ENCODE measurements at places on chromosomes 1 and 21.

- no peak for DNase-seq
Observed at GRCh38 chr1:113451710-113452109, 61.4 kb downstream of the MAGI3 start.

DNA sequence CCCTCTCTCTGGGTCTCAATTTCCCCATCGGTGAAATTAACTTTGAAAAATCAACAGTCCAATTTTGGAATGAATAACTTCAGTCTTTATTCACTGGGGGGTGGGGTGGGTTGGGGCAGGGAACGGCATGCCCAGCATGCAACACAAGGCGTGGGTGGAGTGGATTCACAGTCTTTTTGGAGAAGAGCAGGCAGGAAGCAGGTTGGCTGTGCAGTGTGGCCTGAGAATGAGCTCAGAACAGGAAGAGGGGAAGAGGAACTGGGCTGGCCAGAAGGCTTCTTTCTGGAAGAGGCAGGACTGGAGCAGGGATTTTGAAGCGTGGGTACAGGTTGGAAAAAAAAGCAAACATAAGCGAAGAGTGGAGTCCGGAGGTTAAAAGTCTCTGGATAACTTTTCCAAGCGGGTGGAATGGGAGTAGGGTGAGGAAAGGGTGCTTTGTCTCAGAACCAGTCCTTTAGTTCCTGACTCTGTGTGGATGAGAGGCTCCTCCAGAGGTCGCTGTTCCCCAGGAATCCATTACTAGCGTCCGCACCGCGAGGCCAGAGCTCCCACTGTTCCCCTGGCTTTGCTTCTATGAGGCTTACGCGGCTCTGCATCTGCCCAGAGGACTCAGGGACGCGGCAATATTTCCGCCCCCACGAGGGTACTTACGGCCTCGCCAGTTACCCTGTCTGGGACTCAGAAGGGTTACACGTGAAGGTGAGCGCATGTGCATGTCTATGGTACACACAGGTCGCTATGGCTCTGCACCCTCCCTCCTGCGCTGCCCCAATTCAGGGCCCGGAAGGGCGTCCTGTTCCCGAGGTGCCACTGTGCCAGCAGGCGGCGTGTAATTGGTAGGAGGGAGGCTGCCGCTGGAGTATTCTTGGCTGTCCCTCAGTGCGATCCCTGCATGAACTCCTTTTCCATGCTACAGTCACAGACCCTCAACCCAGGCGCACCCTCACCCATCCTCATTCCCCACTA, 5.5 kb upstream of the FOXD2 start:
- DNase-seq, result no peak

DNA sequence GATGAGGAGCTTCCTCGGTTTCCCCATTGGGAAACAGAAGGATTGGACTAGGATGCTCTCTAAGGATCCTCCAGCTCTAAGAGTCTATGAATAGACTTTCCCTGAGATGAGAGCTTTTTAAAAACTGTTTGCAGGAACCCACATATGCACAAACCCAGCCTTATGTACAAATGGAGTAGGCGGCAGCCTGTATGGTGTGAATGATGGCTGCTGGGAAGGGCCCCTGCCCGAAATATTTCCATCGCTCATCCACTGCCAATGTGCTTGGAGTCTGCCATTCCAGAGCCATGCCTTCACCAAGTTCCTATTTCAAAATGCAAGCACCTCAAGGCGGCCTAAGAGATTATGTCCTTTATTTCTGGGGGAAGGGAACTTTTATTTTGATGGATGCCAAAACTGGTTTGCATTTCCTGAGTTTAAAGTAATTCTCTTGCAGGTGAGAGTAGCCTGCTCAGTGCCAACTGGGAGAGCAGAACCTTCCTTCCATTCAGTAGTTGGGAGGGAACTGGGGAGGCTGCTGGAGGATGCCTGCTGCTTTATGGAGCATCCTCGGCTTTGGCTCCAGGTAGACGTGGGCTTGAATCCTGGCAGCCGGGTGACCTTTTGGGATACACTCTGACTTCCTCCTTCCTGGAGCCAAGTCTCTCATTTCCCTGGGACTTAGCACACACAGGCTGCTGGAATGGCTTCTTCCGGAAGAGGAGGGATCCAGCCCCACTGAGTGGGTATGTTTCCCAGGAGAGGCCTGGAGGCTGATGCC, 165.9 kb downstream of the ACTL8 start:
- DNase-seq, result no peak

DNA sequence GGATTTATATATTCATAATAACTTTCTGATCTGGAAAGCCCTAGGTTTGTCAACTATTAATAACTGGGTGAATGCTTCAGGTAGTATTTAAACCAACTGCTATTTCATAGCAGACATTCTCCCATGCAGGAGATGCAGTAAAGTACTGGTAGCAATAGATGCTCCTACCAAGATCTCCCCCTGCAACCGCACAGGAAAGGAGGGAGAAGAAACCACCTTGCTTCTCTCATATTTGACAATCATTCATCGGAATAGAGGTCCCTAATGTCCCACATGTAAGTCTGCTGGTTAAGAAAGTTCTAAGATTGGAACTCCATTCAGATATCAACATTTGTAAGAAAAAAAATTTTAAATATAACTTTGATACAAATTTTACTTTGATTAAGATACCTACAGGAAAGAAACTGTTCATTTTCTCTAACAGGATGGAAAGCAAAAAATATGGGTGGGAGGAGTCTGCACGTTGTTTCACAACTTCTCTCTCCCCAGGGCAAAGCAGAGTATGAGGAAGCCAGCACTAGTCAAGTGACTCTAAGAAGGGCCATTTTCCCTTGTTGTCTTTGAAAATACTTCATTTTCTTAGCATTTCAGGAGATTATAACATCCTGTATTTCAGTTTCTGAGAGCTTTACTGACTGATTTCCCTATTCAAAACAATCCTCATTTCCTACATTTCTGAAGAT, at the start of gene PYHIN1:
PYHIN1 (plus strand) TSS at position 498 of the 683 bp plus-strand sequence. CDS start 5,359 bp downstream, outside the sequence.
- no peak for DNase-seq

DNA sequence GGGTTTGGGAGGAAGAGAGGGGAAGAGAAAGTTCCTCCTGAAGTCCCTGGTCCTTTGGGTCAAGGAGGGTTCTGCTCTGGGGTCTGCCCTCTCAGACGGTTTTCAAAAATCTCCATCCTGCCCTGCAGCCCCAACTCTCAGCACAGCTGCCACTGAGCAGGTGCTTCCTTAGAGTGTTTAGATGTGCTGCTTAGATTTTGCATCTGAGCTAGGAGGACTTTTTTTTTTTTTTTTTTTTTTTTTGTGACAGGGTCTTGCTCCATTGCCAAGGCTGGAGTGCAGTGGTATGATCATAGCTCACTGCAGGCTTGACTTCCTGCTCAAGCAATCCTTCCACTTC, 324.9 kb upstream of the POU3F1 start:
- no peak for DNase-seq

All from keratinocyte (primary cell).